ENCODE measurements at places on chromosomes 2 and 18. TPM values are rescaled to one million over a fixed set of nuclear protein-coding genes. Genes with fewer than 3 reads are reported as not detected.

GRCh38 chr2:42848265-42848664, 55.9 kb upstream of the HAAO start:
- no peaks in the 10 kb centered on the region for H3K27me3 ChIP-seq
- no peak overlapping the region for H3K4me3 ChIP-seq
- H3K27ac ChIP-seq, result no peak overlapping the region
- H3K36me3 ChIP-seq, result no peaks in the 10 kb centered on the region

- no peaks in the 10 kb centered on the region for H3K36me3 ChIP-seq
- H3K27ac ChIP-seq, result no peak overlapping the region
- no peaks in the 10 kb centered on the region for H3K27me3 ChIP-seq
- H3K4me3 ChIP-seq, result no peak overlapping the region
- no peaks in the 10 kb centered on the region for H3K4me1 ChIP-seq
- no peak for DNase-seq
Observed at GRCh38 chr18:38305961-38306360, 740.4 kb upstream of the CELF4 start.

DNA sequence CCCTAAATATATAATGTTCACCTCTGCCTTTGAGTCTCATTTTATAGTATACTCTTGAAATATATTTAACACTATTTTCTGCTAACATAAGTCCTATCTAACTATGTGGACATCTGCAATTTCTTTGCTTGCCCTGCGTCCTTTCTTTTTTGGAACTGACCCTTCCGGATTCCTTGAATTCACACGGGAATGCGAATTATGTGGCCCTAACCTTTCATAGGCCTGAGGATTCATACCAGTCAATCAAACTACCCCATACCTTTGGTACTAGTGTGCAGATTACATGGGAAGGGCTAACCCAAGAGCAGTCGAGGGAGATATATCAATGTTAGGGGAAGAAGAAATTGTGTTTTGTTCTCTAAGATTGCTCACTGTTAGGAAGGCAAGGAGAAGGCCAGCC, 56.4 kb downstream of the NRXN1 start:
- H3K4me3 ChIP-seq, result no peak overlapping the region
- DNase-seq, result no peak
- H3K36me3 ChIP-seq, result no peaks in the 10 kb centered on the region
- no peak overlapping the region for H3K27ac ChIP-seq

GRCh38 chr2:172109988-172110811, 7.5 kb upstream of the DLX2 start:
- H3K27me3 ChIP-seq, result peaks cover 50% of the 10 kb centered on the region
- H3K27ac ChIP-seq, result no peak overlapping the region
- no peaks in the 10 kb centered on the region for H3K36me3 ChIP-seq
- peaks cover 10% of the 10 kb centered on the region for H3K4me1 ChIP-seq
- no peak overlapping the region for H3K4me3 ChIP-seq

DNA sequence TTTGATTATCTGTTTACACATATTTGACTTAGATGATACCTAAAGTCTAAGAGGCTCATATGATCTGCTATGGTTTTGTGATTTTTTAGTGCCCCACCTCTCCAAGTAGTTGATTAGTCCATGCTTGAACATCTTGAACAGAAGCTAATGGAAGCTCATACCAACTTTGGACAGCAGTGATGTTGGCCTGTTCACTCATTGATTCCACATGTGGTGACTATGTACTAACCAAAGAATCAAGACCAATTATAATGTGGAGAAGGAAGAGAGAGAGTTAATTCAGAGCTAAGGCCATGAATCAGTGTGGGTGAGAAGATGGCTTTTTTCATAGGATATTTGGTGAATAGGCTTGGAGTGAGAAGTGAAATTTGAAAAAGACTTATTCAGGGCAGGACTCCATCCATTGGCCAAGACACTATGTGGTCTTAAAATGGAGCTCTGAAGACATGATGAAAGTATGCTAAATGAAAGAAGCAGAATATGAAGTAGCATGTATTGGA, 178.3 kb upstream of the TWIST2 start:
- no peaks in the 10 kb centered on the region for H3K4me1 ChIP-seq
- peaks cover 6% of the 10 kb centered on the region for H3K27me3 ChIP-seq
- no peak overlapping the region for H3K4me3 ChIP-seq

- peak; percentile 96 for DNase-seq
- peaks cover 15% of the 10 kb centered on the region for H3K4me1 ChIP-seq
- no peaks in the 10 kb centered on the region for H3K36me3 ChIP-seq
- H3K4me3 ChIP-seq, result peak within 1 kb of the TSS; percentile 74
- no peaks in the 10 kb centered on the region for H3K27me3 ChIP-seq
Observed at GRCh38 chr2:17753803-17754663, at the start of the genes GEN1 and SMC6. GEN1 (plus strand) TSS chr2:17754138; CDS start chr2:17759944, 5,806 bp downstream. SMC6 (minus strand) TSS chr2:17753810; CDS start chr2:17745946, 7,864 bp downstream.

- no peaks in the 10 kb centered on the region for H3K4me1 ChIP-seq
- H3K36me3 ChIP-seq, result no peaks in the 10 kb centered on the region
- H3K27me3 ChIP-seq, result no peaks in the 10 kb centered on the region
- no peak overlapping the region for H3K4me3 ChIP-seq
- H3K27ac ChIP-seq, result no peak overlapping the region
Observed at GRCh38 chr2:239802185-239802649, 222.9 kb downstream of the NDUFA10 start.

DNA sequence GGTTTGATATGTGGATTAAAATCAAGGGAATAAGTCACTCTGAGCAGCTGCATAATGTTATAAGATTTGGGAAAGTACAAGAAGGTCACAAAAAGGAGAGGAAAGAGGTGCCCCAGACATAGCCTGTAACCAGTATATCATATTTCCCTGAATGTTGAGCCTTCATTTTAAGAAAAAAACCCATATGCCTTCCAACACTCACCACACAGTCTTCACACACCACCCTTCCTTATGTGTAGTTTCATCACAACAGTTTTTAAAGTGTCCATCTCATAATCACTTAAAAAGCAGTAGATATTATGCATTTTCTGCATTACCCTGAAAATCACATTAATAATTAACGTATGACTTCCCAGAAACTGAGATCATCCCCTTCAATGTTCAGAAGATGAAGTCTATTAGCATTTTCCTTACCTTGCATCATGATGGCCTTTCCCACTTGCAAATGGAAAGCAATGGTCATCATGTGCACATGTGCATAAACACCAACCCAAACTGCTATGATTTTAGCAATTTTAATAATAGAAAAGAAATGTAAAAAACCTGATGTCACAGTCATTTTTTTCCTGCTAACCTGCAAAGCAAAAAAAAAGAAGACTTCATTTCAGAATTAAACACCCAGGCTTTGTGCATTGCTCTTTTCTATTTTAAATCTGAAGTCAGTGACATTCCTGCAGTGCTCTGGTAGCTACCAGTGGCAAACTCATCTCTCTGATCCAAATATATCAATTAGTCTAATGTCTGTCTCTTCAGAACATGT, 465.0 kb downstream of the SUCLG1 start:
- H3K4me1 ChIP-seq, result no peaks in the 10 kb centered on the region
- H3K27ac ChIP-seq, result no peak overlapping the region
- no peaks in the 10 kb centered on the region for H3K36me3 ChIP-seq
- no peak overlapping the region for H3K4me3 ChIP-seq
- H3K27me3 ChIP-seq, result no peaks in the 10 kb centered on the region

GRCh38 chr2:115569547-115569946, 1127.1 kb downstream of the DPP10 start:
- no peaks in the 10 kb centered on the region for H3K4me1 ChIP-seq
- no peak overlapping the region for H3K27ac ChIP-seq
- DNase-seq, result peak; percentile 5
- H3K27me3 ChIP-seq, result no peaks in the 10 kb centered on the region
- H3K4me3 ChIP-seq, result no peak overlapping the region

GRCh38 chr18:61865466-61866175, 27.2 kb downstream of the RNF152 start:
- no peaks in the 10 kb centered on the region for H3K27me3 ChIP-seq
- no peaks in the 10 kb centered on the region for H3K36me3 ChIP-seq
- no peak overlapping the region for H3K4me3 ChIP-seq
- DNase-seq, result no peak
- H3K4me1 ChIP-seq, result no peaks in the 10 kb centered on the region

DNA sequence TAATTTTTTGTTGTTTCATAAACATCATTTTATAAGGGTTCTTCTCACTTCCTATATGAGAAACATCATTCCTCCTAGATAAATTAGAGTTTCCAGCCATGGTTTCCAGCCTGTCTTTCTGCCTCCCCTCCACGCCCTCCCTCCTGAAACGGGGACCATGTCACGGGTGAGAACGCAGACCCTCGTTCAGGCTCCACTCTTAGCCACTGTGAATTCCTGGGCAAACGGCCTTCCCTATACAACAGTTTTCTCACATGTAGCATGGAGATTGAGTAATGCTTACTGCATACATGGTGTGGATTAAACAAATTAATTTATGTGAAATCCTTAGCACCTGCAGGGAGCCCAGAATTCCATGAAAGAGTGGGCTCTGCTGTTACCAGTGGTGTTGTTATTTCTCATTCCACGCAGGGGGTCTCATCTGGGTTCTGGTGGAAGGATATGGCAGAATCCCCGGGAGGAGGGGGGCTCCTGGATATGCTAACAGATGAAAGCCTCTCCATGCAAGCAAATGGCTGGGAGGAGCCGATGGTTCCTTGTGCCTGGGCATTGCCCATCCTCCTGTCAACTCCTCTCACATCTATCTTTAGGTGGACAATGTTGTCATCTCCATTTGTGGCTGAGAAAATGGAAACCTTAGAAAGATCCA, 54.0 kb upstream of the TWIST2 start:
- no peak for DNase-seq
- H3K36me3 ChIP-seq, result no peaks in the 10 kb centered on the region

GRCh38 chr18:69968039-69968438, 20.4 kb upstream of the CD226 start:
- no peak overlapping the region for H3K4me3 ChIP-seq
- DNase-seq, result no peak
- no peaks in the 10 kb centered on the region for H3K36me3 ChIP-seq
- H3K27ac ChIP-seq, result no peak overlapping the region
- no peaks in the 10 kb centered on the region for H3K4me1 ChIP-seq
- H3K27me3 ChIP-seq, result no peaks in the 10 kb centered on the region

- no peaks in the 10 kb centered on the region for H3K27me3 ChIP-seq
- H3K27ac ChIP-seq, result no peak overlapping the region
- no peaks in the 10 kb centered on the region for H3K36me3 ChIP-seq
- H3K4me3 ChIP-seq, result no peak overlapping the region
Observed at GRCh38 chr2:128607911-128608506, 289.3 kb upstream of the HS6ST1 start.

DNA sequence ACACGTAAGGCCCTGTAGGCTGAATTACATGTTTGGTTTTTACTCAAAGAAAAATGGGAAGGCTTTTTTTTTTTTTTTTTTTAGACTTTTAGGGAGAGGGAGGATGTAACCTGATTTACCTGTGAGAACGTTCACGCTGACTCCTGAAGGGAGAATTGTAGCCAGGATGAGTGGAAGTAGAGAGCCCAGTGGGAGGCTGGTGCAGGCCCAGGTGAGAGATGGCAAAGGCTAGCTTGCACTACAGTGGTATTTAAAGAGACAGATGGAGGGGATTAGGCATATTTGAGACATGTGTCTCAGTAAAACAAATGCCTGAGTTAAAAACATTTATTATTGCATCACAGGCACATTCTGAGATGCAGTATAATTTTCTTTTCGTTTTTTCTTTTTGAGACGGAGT, 107.9 kb downstream of the CCDC85A start:
- H3K27ac ChIP-seq, result no peak overlapping the region
- DNase-seq, result no peak
- peaks cover 7% of the 10 kb centered on the region for H3K4me1 ChIP-seq
- H3K27me3 ChIP-seq, result no peaks in the 10 kb centered on the region
- H3K36me3 ChIP-seq, result no peaks in the 10 kb centered on the region
- no peak overlapping the region for H3K4me3 ChIP-seq

DNA sequence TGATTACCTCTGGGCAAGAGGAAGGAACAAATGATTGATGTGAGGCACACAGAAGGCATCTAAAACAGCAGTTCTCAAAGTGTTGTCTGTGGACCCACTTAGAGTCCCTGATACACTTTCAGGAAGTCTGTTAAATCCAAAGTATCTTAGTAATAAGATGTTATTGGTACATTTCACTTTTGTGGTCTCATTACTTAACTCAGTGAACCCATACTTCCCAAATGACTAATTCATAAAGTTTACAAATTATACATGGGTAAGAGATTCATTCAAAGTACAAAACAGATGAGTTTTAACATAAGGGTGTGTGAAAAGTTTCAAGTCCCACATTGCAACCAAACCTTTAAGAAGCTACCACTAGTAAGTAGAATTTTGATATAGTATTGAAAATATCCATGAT, 440.5 kb downstream of the NUP35 start:
- H3K4me1 ChIP-seq, result no peaks in the 10 kb centered on the region
- no peaks in the 10 kb centered on the region for H3K27me3 ChIP-seq
- H3K36me3 ChIP-seq, result no peaks in the 10 kb centered on the region
- H3K4me3 ChIP-seq, result no peak overlapping the region
- no peak overlapping the region for H3K27ac ChIP-seq

DNA sequence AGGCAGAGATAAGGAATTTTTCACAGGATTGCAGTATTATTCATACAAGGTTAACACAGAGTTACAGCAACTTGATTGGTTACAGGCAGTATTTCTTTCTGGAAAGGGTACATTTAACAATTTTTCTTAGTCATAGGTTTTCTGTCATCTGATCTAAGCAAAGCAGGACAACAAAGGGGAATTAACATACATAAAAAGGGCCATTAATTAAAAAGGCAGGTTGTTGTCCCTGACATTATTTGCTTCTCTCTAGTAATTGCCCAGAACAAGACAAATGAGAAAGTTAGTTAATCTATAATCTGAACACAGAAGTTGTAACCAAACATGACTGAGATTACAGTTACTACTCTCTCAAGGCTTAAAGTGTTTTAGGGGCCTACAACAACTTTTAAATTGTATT, 291.4 kb upstream of the LRRTM4 start:
- H3K36me3 ChIP-seq, result no peaks in the 10 kb centered on the region
- no peak overlapping the region for H3K4me3 ChIP-seq
- H3K27ac ChIP-seq, result peak overlapping the region; percentile 29
- DNase-seq, result no peak
- H3K27me3 ChIP-seq, result no peaks in the 10 kb centered on the region

DNA sequence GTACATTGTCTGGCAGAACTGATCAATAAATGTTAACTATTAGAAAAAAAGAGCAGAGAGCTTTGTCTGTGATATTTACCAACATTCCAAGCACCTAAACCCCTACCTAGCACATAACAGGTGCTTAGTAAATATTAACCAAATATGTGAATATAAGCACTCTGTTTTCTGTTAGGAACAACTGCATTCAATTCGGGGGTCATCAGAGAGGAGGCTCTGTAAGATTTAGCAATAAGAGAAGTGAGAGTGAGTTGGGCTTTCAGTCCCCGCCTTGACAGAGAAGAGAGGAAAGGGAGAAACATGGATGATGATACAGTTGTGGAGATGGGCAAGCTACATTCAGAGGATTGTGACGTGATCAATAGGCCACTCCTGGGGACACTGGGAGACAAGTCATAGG, 47.7 kb downstream of the MYOM1 start:
- no peak for DNase-seq
- H3K4me3 ChIP-seq, result no peak overlapping the region
- H3K4me1 ChIP-seq, result no peaks in the 10 kb centered on the region
- H3K27ac ChIP-seq, result no peak overlapping the region
- H3K36me3 ChIP-seq, result no peaks in the 10 kb centered on the region

GRCh38 chr2:77087987-77088414, 434.2 kb downstream of the LRRTM4 start:
- no peaks in the 10 kb centered on the region for H3K36me3 ChIP-seq
- peaks cover 38% of the 10 kb centered on the region for H3K27me3 ChIP-seq
- H3K27ac ChIP-seq, result no peak overlapping the region
- DNase-seq, result no peak
- H3K4me1 ChIP-seq, result no peaks in the 10 kb centered on the region

Gene PLEK
- total RNA-seq, result 0.93 TPM

Gene IHH
- total RNA-seq, result 23.1 TPM

Gene GRHL1
- 10.9 TPM for total RNA-seq

Gene RASGRP3
- 8.6 TPM for total RNA-seq

Gene TNS1
- total RNA-seq, result 27.6 TPM

Gene STEAP3
- total RNA-seq, result 11.2 TPM

Gene ZC3H6
- total RNA-seq, result 4.5 TPM

Gene LYG2
- total RNA-seq, result not detected

Gene CDH19
- not detected for total RNA-seq

Data from hepatocyte (in vitro differentiated cells).